Activated CD4-positive, alpha-beta memory T cell treated with anti-CD3 and anti-CD28 coated beads for 36 hours (primary cell): ENCODE measurements at places on chromosomes 12 and 14. TPM values are rescaled to one million over a fixed set of nuclear protein-coding genes. Genes with fewer than 3 reads are reported as not detected.

Gene KRT3
- not detected for total RNA-seq

GRCh38 chr12:78878459-78878858, 13.9 kb downstream of the SYT1 start:
- H3K27me3 ChIP-seq, result no peaks in the 10 kb centered on the region
- H3K36me3 ChIP-seq, result no peaks in the 10 kb centered on the region
- no peak overlapping the region for H3K4me3 ChIP-seq
- no peak overlapping the region for H3K27ac ChIP-seq

Gene SDSL
- not detected for total RNA-seq

GRCh38 chr12:47034661-47035060, 44.8 kb upstream of the PCED1B start:
- H3K27ac ChIP-seq, result no peak overlapping the region
- H3K36me3 ChIP-seq, result no peaks in the 10 kb centered on the region
- no peak overlapping the region for H3K4me3 ChIP-seq
- no peaks in the 10 kb centered on the region for H3K27me3 ChIP-seq
- peaks cover 38% of the 10 kb centered on the region for H3K4me1 ChIP-seq
- no peak for DNase-seq

DNA sequence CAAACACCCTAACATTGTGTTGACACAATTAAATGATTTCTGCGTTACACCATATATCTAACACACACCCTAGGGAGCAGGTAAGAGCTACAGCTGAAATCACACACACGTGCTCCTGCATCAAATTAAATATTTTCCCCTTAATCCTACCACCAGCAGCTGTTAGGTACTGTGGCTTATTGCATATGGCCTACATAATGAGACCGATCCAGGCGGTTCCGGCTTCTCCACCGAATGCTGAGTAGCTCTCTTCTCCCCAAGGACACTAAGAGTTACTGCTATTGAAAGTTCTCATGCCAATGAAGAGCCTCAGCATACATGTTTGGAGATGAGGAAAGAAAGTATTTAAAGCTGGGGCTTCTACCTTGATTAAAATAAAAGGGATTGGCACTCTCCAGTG, 472.2 kb upstream of the STXBP6 start:
- DNase-seq, result no peak
- no peak overlapping the region for H3K27ac ChIP-seq
- no peaks in the 10 kb centered on the region for H3K36me3 ChIP-seq
- H3K4me3 ChIP-seq, result no peak overlapping the region
- H3K4me1 ChIP-seq, result no peaks in the 10 kb centered on the region

Gene TMEM132D
- not detected for total RNA-seq

- no peak overlapping the region for H3K4me3 ChIP-seq
- no peak for DNase-seq
- H3K27ac ChIP-seq, result no peak overlapping the region
- no peaks in the 10 kb centered on the region for H3K4me1 ChIP-seq
- peaks cover 22% of the 10 kb centered on the region for H3K36me3 ChIP-seq
These were observed 69.2 kb downstream of the CRACR2A start for GRCh38 chr12:3683670-3684069.

Gene SCAF11
- 114 TPM for total RNA-seq

- H3K4me3 ChIP-seq, result no peak overlapping the region
- peaks cover 1% of the 10 kb centered on the region for H3K27me3 ChIP-seq
- H3K4me1 ChIP-seq, result peaks cover 9% of the 10 kb centered on the region
- no peaks in the 10 kb centered on the region for H3K36me3 ChIP-seq
- DNase-seq, result no peak
These were observed 133.9 kb downstream of the SPTSSA start for GRCh38 chr14:34328178-34328577.

Gene MAP3K9
- total RNA-seq, result 6.3 TPM

Gene KRT82
- not detected for total RNA-seq

Gene ESR2
- total RNA-seq, result 0.45 TPM
